ENCODE measurements at places on chromosomes 1 and 21. TPM values are rescaled to one million over a fixed set of nuclear protein-coding genes. Genes with fewer than 3 reads are reported as not detected.

Gene CD84
- not detected for total RNA-seq

Gene GBP4
- 0.02 TPM for total RNA-seq

Gene CD58
- total RNA-seq = 22.0 TPM

Gene HHAT
- 1.7 TPM for total RNA-seq

Gene KRTAP11-1
- total RNA-seq = not detected

Gene FAM110D
- total RNA-seq = 0.03 TPM

Gene FCRL2
- total RNA-seq = not detected

Gene G0S2
- total RNA-seq = 3.4 TPM

Gene PLPP3
- total RNA-seq = 25.0 TPM

Gene OR2T11
- total RNA-seq = not detected

Gene OR11L1
- not detected for total RNA-seq

Gene JMJD4
- 30.2 TPM for total RNA-seq

Gene CRYBG2
- 1.6 TPM for total RNA-seq

Gene CD34
- total RNA-seq = 0.02 TPM

Gene CFHR3
- total RNA-seq = 0.15 TPM

Gene PCP4
- total RNA-seq = not detected

Gene S100A8
- not detected for total RNA-seq

Gene ISG15
- 23.1 TPM for total RNA-seq

Gene KCNC4
- total RNA-seq = 2.8 TPM

Gene LRRIQ3
- 0.87 TPM for total RNA-seq

Gene AGMAT
- total RNA-seq = 6.7 TPM

Gene ITGB2
- total RNA-seq = 0.85 TPM

Gene PATJ
- total RNA-seq = 4.1 TPM

Gene MORN1
- 5.3 TPM for total RNA-seq

Gene HTR6
- total RNA-seq = 0.13 TPM

Gene PTGER3
- total RNA-seq = not detected

Gene COL9A2
- 0.07 TPM for total RNA-seq

Measured in A549 treated with AZD2906 at 1 μM for 4 hours (cell line).